ENCODE measurements at places on chromosomes 5 and 9.

GRCh38 chr9:132973713-132974112 lies 4.8 kb upstream of the GFI1B start:
- no peak for DNase-seq

DNA sequence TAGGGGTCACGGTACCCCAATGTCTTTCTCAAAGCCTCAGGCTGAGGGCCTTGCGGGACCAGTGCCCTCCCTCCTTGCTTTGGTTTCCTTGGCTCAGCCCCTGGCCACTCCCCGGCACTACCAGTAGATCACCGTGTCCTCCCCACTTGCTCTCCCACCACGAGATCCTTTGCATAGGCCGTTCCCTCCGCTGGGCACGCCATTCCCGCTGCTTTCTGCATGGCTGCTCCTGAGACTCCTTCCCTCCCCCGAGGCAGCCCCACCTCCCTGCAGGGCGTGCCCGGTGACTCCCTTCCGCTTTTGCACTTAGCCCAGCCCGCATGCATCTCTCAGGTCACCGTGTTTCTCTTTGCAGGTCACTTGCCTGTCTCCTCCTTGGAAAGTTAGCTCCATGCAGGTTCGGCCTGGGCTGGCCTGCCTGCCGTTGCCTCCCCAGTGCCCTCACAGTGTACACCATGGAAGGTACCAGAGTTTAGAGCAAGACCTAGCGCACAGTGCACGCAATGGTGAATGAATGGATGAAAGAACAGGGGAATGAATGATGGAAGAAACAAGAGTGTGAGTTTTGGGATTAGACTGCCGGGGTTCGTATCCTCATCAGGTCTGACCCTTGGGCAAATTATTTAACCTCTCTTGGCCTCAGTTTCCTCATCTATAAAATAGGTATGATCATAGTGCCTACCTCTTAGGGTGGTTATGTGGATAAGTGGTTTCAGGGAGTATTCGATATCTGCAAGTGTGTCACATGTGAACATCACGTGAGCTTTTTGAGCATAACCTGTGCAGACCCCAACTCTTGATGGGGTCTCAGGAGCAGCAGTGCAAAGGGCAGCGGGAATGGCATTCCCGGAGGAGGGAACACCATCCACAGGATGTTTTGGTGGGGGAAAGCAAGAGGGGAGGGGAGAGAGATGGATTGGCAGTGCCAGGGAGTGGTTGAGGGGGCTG lies 214.3 kb downstream of the C9orf50 start:
- no peak for DNase-seq

DNA sequence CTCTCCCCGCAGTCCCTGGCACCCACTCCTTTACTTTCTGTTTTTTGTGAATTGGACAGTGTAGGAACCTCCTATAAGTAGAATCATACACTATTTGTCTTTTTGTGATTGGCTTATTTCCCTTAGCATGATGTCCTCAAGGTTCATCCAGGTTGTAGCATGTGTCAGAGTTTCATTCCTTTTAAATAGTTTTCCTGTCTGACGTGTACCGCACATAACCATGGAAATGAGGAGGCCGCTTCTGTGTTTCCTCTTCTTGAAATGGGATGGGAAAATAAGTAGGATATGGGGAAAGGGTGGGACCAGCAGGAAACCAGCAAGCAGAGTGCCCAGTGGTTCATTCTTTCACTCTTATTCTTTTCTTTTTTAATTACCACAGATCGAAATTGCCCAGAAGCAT lies 72.6 kb upstream of the ENTREP1 start:
- DNase-seq, result no peak

DNA sequence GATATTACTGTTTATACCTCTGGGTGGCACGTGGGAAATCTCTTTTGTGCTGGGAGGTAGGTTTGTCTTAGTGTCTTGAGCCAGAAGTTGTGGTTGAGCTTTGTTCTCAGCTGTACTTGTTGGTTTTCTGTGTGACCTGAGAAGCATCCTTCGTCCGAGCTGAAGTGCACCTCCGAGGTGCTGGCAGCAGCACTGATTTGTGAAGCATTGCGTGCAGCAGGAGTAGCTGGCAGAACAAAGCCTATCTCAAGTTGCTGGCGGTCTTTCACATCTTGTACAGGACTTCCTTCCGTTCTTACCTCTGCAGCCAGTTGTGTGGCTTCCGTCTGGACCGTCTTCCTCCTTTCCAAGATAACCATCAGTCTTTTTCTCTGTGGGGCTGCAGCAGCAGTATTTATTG lies 4.3 kb downstream of the PRRC2B start:
- no peak for DNase-seq

- no peak for DNase-seq
Measured at GRCh38 chr5:143105216-143105905, 298.1 kb downstream of the NR3C1 start.

DNA sequence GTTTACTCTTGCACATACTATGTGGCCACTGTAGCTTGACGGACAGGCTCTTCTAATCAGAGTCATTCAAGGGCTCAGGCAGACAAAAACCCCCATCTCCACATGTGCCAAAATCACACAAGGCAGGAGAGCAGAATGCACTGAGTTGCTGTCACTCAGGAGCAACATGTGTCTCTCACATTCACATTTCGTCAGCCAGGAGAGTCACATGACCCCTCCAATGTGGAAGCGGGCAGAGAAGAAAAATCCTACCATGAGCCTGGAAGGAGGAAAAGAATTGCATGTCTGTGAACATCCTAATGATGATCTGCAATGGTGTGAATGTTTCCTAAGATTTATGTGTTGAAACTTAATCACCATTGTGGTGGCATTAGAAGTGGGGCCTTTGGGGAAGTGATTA lies 69.9 kb upstream of the MSX2 start:
- DNase-seq, result no peak
